ENCODE measurements at places on chromosomes 16 and 17.
A peak's percentile ranks its signal among the peaks of the same experiment; 100 is the strongest.

DNA sequence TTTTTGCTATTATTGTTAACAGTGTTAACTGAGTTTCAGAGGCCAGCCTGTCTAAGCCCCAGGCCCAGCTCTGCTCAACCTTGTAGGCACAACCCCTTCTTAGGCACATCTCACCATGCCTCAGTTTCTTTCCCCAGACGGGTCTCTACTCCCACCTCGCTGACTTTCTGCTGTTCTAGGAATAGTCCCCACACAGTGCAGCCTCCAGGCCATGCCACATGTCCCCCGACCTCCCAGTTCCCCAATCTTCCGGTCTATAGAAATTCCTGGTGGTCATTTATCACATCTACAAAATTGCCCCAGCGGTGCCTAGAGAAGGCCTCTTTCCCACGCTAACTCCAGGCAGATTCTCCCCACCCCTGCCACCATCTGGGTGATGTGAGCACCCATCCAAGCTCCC, 34.8 kb downstream of the ADGRG5 start:
- DNase-seq: no peak

DNA sequence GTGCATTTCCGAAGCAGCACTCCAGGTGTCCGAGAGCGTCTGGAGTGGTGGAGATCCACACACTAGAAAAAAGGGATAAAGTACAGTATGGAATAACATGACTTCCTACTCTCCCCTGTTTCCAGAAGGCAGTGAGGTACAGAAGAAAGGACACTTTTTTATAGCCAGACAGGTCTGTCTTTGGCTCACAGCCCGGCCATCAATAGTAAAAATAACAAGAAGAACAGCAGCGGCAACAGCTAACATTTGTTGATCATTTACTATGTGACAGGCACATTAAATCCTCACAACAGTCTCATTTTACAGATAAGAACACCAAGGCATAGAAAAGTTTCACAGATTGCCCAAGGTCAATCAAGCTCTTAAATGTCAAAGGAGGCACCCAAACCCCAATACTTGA, 16.2 kb downstream of the DYNLRB2 start:
- DNase-seq: no peak

DNA sequence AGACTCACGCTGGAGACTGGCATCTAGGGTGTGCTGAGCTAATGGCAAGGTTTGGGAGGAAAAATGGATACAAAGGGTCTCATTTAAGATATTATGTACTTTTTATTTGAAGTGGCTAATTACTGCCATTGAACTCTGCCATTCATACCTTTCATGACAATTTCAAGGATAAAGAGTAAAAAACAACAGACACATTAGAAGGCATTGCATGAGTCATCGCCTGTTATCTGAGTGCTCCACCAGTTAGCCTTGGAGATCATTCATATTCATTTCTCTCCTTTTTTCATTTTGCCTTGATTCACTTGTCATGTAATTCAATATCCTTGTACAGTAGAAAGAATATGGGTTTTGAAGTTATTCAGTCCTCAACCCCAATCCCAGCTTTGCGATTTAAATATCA, 109.5 kb downstream of the CDH8 start:
- no peak for DNase-seq

GRCh38 chr17:71900621-71901229, 220.1 kb upstream of the SOX9 start:
- DNase-seq: no peak

DNA sequence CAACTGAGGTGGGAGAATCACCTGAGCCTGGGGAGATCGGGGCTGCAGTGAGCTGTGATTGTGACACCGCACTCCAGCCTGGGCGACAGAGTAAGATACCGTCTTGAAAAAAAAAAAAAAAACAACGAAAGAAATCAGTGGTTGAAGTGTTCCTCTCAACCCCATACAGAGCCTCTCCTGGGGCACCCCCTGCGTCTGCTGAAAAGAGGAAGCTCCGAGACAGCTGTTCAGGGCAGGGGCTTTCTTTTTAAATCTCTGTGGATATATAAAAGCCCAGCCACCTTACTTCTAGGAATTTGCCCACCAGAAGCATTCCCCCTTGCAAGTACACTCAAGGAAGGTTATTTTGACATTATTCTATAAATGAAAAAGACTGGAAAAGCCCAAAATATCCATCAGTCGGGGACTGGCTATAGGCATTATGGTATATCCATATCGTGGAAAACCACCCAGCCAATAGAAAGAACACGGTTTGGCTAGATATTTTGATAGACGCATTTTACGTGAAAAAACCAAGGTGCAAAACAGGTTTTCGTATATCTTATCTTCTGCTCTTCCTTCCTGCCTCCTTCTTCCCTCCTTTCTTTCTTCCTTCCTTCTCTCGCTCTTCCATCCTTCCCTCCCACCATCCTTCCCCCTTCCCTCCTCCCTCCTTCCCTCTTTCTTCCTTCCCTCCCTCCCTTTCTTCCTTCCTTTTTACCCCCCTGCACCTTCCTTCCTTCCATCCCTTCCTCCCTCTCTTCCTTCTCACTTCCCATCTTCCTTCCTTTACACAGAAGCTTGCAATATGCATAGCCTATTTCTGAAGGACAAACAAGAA, 9.2 kb upstream of the CCL22 start:
- DNase-seq: peak; percentile 32

GRCh38 chr16:85480727-85481101, 132.4 kb upstream of the GSE1 start:
- DNase-seq: no peak

DNA sequence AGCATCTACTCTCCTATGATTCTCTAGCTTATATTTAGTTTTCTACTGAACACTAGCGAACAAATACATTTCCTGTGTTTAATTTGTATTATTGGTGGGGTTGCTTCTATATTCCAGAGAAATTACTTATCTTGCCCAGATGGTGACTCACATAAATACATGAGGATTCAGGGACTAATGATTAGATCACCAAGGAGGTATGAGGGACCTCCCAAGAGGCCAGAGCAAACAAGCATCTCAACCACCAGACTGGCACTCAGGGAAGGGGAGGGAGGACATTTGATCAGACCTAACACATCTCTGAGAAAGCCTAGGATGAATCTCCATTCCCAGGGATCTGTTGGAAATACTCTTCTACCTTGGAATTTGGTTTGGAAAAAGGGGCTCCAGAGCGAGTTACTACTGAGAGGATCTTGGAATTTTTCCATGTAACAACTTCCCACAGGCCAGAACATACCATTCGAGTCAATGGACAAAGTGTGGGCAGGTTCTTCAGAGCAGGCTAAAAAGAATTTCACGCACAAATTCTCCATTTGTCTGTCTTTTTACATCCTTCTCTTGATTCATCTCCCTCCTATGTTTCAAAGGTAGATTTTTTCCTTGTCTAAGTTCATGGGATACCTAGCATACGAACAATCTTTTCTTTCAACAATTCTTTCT, 262.6 kb upstream of the MYOCD start:
- no peak for DNase-seq

DNA sequence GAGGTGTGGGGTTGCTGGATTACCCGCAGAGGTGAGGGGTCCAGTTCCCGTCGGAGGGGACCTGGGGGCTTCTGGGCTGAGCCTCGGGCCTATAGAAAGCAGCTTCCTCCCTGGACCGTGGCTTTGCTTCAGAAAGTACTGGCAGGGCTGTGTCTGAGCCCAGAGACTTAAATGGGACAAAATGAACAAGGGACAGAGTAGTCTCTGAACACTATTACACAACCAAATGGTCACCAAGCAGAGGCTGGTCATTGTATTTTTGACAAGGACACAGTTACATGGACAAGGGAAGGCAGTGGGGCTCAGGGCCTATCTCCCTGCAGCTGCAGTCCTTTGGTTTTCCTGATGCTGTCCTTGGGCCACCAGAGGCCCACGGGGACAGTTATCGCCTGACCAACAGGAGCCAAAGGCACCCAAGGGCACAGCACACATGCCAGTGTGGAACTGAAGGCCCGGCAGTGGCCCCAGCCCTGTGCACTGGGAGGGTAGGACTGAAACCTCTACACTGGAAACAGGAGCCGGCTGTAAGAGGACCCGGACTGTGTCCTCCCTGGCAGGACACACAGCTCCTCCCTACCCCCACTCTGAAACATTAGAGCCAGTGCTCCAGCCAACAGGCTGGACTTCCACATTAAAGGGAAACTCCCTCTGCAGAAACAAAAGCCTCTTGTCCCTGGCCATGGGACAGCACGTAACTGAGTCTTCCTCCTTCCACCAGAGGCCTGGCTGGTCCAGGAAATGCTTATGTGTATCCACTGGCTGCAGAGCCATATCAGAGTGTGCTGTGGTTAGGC, 26.0 kb upstream of the ERN1 start:
- peak; percentile 27 for DNase-seq

DNA sequence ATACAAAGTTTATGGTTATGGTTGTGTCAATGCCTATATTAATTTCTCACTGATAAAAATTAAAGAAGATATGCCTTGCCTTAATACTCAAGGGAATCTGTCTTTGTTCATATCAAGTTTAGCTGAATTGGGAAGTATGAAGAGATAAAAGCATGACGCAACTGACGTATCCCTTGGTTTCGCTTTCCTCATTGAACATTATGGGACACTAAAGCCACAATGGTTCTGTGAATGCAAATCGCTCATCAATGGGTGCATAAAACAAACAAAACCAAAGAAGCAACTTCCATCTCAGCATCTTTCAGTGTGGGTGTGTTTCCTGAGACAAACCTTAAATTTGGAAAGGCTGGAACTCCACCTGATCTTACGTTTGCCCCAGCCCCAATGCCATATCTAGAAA, 108.2 kb downstream of the NPIPB5 start:
- DNase-seq: no peak

GRCh38 chr17:2239882-2240430, 63.6 kb downstream of the SMG6 start:
- peak; percentile 60 for DNase-seq

DNA sequence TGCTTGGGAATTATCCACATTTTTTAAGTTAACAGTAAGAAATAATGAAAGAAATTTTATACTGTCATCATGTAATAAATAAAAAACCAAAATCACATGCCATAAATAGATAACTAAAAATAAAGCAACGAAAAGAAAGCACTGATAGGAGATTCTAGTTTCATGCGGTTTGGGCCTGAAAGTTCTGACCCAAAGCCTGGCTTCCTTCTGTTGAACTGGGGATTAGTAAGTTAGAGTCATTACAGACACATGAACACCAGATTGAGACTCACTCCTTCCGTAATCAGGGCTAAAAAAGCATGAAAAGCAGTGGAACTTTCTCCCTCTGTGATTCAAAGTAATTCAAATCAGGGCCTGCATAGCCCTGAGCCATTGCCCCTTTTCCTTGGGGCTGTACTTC, 13.2 kb upstream of the SLC6A2 start:
- no peak for DNase-seq

DNA sequence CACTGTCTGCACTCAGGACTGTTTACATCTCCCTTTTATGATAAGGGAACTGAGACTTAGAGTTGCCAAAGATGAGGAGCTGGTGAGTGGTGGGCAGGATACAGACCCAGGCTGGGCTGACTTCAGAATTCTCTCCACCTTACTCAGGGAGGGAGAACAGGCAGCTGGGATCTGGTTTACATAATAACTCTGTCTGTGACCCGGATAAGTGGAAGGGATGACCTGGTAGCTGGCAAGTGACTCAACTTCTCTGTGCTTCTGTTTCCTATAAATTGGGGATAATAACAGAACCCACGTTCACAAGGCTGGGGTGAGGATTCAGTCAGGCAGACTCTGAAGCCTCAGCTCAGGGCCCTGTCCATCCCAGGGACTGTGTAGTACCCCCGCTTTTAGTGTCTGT, 2.6 kb downstream of the SNX20 start:
- no peak for DNase-seq

DNA sequence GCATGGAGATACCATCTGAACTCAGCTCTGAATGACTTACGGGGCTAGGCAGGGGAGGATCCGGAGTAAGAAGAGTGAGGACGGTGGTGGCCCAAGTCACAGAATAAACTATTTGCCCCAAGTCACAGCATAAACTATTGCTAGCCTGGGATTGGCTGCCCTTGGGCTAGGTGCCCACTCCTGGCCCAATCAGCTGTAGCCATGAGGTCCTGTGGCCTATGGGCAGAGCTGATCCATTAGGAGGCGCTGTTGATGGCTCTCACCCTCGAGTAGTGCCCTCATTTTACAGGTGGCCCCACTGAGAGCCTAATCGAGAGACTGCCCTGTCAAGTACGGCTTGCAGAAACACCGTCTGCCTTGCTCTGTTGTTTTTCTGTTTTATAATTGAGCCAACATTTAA, 62.3 kb upstream of the ZNF423 start:
- DNase-seq: no peak

GRCh38 chr17:83132251-83133081, 53.1 kb downstream of the METRNL start:
- no peak for DNase-seq

GRCh38 chr17:68505951-68506350, 6.3 kb upstream of the PRKAR1A start:
- no peak for DNase-seq

DNA sequence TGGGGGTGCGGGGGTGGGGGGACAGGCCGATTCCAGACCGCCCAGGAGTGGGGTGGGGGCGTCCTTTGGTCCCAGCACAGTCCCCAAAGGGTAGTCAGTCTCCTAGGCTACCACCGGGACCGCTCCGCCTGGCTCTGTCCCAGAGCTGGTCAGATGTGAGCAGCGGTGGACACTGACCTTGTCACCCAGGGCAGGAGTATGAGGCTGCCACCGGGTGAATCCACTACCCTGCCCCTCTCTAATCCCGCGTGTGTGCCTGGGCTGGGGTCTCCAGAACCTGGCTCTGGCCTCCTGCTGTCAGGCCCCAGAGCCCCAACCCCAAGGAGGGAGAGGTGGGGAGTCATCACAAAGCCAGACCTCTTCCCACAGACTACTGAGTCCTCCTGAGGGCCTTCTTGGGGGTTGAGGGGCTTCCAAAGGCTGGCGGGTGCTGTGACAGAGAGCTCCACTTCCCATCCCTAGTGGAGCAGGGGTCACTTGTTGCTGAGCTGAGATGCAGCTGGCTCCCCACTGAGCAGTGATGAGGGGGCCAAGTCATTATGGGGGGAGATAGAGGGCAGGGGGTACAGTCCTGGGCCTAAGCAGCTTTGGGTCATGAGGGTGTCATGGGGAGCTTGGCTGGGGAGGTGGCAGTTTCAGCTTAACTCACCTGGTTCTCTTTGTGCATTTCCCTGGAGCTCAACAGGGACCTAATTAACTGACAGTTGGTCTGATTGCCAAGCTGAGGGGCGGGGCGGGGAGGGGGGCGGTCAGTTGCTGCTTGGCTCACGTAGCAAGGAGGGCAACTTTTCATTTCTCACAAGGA, 1.2 kb downstream of the PPP1R1B start:
- DNase-seq: peak; percentile 73

GRCh38 chr17:67632141-67632540, 85.6 kb upstream of the NOL11 start:
- DNase-seq: no peak

- DNase-seq: no peak
These were observed 79.0 kb downstream of the GPRC5B start for GRCh38 chr16:19805459-19806162.

GRCh38 chr17:61284174-61284573, 115.5 kb upstream of the TBX2 start:
- no peak for DNase-seq

- DNase-seq: no peak
These were observed 143.0 kb upstream of the NOL11 start for GRCh38 chr17:67574658-67575293.

GRCh38 chr17:19292377-19292711, 55.2 kb downstream of the EPN2 start:
- no peak for DNase-seq

- no peak for DNase-seq
These were observed 173.3 kb downstream of the PRKCB start for GRCh38 chr16:24009098-24009497.
